Mesangial cell (primary cell): ENCODE measurements at places on chromosomes 7 and 10. TPM values are rescaled to one million over a fixed set of nuclear protein-coding genes. Genes with fewer than 3 reads are reported as not detected.

Gene DYDC1
- not detected in 2 replicates for total RNA-seq

Gene FFAR4
- total RNA-seq: not detected in 2 replicates

Gene EVX1
- not detected in 2 replicates for total RNA-seq

Gene GNGT1
- not detected in 2 replicates for total RNA-seq

Gene GSTO2
- total RNA-seq: 3.7 and 5.3 TPM in 2 replicates

Gene DNAJC9
- 10.8 and 56.2 TPM in 2 replicates for total RNA-seq

Gene SLC13A1
- not detected in 2 replicates for total RNA-seq

Gene SEMA3E
- total RNA-seq: 0.65 and 1.6 TPM in 2 replicates

Gene PARP12
- total RNA-seq: 22.7 and 28.1 TPM in 2 replicates

Gene HMX2
- not detected in 2 replicates for total RNA-seq

Gene HGF
- 0.16 TPM in 1 of 2 replicates, not detected in the other for total RNA-seq

Gene LIPK
- not detected in 2 replicates for total RNA-seq

Gene AP3M1
- 20.5 and 27.7 TPM in 2 replicates for total RNA-seq

Gene ZNF804B
- total RNA-seq: not detected in 2 replicates

Gene TRIP6
- 74.3 and 84.3 TPM in 2 replicates for total RNA-seq

Gene TOMM7
- total RNA-seq: 66.2 and 94.2 TPM in 2 replicates

Gene MCM10
- 0.76 and 13.9 TPM in 2 replicates for total RNA-seq

Gene ETV1
- 6.0 and 15.6 TPM in 2 replicates for total RNA-seq

Gene SYT15B
- 2.6 and 5.7 TPM in 2 replicates for total RNA-seq
